ENCODE measurements at places on chromosomes 6 and 20.

GRCh38 chr6:15073344-15073789 is 172.5 kb upstream of the JARID2 start:
- DNase-seq: no peak

- no peak for DNase-seq
Measured at GRCh38 chr6:152240436-152240835, 396.7 kb downstream of the SYNE1 start.

DNA sequence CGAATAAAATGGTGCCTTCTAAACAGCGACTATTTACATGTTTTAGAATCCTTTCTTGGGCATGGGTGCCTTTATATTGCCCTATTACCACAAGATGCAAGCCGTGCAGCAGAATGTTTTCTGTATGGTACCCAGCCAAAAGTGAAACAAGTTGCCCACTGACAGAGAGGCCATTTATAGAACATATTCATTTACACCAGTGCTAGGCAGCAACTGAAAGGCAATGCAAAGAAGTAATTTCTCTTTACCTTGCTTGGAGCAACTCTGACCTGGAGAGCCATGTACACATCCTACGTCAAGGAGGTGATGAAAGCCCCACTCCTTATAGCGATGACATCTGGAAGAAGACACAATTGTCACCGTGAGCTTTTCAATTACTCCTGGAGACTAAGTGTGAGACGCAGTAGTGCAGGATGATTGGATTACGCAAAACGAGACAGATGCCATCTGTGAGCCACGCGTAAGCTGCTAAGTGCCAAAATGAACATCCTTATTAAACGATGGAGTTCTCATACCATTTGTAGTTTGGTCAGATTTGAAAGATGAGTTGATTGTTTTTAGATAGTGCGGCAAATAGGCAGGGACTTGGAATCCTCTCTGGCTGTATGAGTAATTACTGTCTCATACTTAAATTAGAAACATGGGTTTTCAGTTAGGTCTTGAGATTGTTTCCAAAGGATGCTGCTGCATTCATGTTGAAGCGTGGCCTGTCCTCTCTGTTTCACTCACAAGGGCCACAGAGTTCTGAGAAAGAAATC is at the start of gene TMEM244:
Gene TMEM244, minus strand, starts transcription at position 408 of the 758 bp plus-strand sequence. Its CDS starts 127 bp downstream, at position 281.
- no peak for DNase-seq

DNA sequence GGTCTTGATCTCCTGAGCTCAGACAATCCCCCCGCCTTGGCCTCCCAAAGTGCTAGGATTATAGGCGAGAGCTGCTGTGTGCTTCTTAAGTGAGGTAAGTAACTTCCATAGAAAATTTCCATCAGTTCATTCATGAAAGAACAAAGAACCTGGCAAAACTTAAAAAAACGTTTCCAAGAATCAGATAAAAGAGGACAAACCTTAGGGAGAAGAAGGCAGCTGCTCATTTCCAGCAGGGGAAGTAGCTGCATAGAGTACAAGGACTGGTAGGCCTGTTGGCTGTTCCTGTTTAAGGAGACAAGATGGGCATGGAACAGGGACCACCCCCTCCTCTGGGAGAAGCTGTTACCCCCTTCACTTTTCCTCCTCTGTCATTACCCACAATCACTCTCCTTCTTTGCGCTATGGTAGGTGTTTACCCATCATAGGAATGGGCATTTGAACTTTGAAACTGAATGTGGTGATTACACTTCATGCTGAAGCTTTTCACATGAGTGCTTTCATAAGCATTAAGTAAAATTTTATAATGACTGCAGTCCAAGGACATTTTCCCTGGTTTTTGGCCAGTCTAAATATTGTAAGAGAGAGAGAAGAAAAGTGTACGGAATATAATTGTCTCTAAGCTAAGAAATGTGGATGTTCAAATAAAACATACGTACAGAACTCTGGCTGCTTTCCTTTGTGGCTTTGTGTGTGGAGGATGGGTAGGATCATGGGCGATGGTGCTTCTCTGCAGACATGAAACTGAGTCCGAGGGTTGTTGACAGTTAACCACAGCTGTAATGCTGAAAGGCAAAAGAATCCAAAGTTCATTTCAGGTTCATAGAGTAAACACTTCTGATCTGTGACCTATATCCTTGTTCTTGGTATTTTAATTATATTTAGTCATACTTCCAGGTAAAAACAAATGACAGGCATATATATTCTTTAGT is 56.4 kb downstream of the CCN2 start:
- no peak for DNase-seq
